ENCODE measurements at places on chromosomes 12 and 14.

GRCh38 chr12:92989715-92990484 lies 60.8 kb upstream of the EEA1 start:
- no peak for DNase-seq

DNA sequence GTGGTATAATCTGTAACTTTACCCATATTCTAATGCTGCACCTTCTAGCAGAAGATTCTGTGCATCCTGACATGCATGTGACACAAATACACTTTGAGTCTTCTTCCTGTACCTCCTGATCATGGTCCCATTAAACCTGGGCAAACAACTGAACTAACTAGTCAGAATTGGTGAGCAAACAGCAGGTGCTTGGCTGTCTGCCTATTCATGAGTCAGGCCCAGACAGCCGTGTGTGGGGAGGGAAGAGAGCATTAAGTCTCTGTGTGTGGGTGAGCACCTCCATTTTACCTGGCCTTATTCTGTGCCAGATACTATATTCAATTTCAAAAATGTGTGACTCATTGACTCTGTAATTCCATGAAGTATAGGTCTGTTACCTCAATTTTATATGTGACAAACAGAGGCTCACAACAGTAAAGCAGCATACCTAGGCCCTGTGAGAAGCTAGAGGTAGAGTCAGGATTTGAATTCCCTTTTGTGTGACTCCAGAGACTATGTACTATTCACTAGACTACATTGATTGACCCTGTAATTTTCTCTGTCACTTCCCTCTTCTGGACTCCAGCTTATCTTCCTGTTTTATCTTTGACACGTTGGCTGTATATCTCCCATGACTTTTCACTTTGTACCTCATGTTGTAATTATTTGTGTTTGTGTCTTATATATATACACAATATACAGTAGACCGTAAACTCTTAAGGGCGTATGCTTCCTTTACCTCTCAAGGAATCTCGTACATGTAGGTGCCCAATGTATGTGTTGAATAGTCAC lies 32.2 kb downstream of the SUSD6 start:
- DNase-seq: peak; percentile 96

DNA sequence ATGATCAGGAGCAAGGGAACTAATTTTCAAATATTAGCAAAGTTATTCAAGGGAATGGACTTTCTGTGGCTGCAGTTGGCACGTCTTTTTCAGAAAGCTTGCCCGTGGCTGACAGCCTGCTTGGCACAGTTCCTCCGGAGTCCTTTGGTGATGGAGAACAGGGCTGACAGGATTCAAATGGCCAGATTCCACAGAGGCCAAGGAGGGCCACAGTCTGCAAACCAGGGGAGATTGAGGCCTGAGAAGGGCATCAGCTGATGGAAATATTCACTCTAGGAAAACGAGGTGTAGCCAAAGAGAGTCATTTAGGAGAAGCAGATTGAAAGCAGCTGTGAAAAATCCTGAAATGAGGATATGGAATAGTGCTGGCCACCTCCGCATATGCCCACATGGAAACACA lies 178.3 kb downstream of the EMP1 start:
- DNase-seq: no peak

DNA sequence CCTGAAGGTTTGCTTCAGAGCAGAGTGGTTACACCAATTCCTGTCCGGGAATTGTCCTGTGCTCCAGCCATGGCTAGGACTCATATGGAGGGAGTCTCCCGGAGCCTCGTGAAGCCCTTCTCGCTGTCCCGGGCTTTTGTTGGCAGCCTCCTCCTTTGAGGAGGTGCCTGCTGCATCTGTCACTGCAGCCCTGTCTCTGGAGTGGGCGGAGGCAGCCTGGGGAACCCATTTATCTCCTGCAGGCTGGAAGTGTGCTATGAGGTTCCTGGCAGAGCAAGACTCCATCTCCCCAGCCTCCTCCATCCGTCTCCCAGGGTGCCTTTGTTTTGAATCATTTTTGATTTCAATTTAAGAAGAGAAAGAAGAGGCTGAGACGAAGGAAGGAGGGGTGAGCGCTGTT lies 355.3 kb downstream of the GLT1D1 start:
- no peak for DNase-seq

DNA sequence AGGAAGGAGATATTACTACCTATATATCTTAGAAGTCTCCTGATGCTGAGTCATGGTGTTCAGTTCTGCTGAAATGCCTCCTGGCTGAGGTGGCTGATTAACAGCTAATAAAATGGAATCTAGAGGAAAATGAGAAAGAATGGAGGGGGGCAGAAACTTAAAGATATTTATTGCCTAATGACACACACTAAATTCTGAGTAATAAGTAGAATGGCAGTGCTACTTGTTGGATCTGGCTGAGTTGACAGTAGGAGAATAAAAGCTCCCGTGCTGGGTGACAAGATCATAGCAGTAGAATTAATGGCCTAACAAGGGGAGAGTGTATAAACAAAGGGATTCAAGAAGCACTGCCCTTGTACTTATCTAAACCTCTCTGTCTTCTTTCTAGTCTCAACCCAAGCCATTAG lies 137.5 kb downstream of the CNTN1 start:
- DNase-seq: no peak

DNA sequence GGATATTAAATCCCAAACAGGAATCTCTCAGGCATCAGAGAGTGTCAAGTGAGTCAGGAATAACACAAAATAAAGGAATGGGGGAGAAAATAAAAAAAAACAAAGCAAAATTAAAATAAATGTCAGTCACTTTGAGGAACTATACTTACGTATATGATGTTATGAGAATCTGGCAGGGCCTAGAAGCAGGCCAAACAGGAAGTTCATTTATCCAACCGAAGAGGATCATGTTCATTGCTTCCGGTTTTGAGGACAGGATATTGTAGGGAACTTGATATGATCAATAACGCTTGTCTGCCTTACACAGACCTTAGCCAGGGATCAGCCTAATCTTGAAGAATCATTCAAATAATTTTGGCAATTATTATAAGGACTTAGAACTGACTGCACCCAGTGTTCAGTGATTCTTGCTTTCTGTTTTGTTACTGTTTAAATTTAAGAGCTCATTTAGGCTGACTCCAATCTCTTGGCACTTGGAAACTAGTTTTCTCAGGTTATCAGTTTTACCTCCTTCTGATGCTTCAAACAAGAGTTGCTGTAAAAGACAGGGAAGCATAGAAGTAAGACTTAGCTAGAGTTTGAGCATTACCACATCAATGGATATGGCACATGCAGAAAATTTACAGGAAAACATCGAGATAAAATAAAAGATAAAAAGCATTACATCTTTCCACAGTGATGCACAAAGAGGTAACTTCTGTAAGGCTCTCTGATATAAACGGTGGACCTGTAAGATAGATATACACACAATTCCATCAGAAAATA lies 53.4 kb downstream of the ZFC3H1 start:
- DNase-seq: no peak

DNA sequence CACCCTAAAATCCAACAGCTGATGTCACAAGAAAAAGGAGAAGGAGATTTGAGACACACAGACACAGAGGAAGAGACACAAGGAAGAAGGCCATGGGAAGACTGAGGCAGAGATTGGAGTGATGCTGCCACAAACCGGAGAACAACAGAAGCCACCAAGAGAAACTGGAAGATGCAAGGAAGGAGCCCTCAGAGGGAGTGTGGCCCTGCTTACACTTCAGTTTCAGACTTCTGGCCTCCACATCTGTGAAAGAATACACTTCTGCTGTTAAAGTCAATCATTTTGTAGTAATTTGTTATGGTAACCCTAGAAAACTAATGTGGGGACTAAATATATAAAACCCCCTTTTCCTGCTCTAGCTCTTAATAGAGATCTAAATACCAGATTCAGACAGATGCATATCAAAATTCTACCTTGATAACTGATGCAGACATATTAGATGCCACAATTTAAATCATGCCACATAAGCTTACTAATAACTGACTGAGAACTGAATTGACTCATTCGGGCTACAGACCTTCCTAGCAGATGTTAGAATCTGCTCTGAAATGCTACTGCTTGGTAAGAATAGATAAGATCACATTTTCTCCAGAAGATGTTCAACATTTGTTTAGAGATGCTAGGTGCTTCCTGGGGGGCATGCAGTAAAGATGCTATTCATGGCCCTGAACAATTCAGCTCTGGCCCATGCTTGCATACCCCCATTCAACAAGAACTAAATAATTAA lies 113.1 kb upstream of the CCND2 start:
- DNase-seq: no peak

- peak; percentile 88 for DNase-seq
Observed at GRCh38 chr14:23631702-23632460, 4.3 kb upstream of the DHRS2 start.

DNA sequence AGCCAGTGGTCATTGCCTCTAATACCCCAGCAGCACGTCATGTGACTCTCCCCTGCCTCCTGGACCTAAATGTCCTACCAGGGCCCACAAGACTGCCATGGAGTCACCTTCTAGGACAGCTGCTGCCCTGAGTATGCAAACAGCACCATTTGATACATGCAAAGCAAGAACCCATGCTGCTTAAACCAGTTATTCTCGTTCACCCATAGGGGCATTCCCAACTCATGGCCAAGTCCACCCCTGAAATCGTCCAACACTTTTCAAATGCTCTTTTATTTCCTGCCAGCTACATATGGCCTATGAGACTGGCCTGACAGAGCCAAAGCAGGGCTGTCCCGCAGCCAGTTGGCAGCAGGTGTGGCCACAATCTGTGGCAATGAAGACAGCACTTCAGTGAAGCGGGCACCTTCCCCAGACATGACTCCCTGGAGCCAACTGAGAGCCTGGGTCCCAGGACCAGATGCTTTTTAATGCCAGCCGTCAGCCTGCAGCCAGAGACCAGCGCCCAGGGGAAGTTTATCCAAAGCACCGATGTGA lies 99.9 kb downstream of the BCAT1 start:
- DNase-seq: no peak

DNA sequence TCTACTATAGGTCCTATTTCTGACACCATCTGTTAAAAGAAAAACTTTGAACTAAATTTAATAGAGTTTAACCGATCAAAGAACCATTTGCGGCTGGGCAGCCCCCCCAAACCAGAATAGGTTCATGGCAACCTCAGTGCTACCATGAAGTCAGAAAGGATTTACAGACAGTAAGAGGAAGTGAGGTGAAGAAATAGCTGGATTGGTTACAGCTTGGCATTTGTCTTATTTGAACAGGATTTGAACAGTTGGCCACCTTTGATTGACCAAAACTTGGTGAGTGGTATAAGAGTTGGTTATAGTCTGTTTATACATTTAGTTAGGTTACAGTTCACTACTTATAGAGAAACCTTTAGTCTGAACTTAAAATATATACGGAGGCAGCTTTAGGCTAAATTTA lies 88.9 kb downstream of the TXNDC16 start:
- peak; percentile 4 for DNase-seq

DNA sequence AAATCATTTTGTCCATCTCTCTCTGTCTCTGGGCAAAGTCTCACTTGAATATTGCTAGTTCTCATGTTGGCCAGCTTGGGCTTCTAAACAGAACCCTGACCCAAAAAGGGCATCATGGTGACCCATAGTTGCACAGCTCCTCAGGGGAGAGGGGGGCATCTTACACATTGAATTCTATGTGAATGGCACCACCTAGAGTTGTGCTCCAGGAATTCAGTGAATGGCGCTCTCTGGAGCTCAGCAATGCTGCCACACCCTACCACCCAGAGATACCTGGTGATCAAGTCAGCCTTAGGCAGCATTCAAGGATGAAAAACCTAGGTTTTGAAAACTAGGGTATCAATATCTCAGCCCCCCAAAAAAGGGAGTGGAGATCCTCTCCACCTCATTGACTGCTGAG lies 50.6 kb downstream of the SMUG1 start:
- DNase-seq: no peak

DNA sequence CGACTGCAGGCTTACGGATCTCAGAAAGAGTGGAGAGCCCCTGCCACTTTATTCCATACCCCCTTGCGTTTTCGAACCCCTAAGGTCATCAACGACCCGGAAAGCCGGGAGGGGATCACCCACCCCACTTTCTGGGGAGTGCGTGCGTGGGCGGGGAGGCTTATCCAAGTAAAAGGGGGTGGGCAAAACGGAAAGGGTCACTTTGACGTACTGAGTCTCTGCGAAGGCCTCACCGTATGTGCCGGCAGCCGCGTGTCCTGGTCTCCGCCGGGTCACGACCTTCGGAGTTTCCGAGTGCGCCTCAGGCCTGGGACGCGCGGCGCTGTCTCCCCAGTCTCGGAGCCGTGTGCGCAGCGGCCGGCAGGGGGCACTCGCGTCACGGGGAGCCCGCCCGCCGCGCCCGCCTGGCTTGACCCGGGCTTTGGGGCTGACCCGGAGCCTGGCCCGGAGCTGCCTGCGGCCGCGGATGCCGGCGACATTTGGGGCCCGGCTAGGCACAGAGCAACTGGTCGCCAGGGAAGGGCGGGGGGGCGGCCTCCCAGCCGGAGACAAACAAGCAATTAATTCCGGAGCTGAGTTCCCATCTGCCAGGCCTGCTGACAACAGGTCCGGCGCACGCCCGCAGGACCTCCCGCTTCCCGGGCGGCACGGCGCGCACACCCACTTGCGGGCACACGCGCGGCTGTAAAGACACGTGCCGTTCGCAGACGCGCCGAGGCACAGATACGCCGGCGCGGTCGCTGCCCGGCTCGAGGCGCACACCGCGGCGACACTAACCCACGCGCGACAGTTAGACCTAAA lies 890 bp upstream of the KIF26A start:
- DNase-seq: peak; percentile 98

Data from T47D (cell line).